CD4-positive, alpha-beta T cell treated with Interleukin-1 beta for 1 hour (primary cell): ENCODE measurements at places on chromosomes 12 and 14.

- no peak for DNase-seq
Observed at GRCh38 chr12:10456856-10457255, 3.7 kb upstream of the KLRC1 start.

- no peak for DNase-seq
Observed at GRCh38 chr12:132064631-132065030, 79.5 kb downstream of the DDX51 start.

GRCh38 chr12:131536337-131536736 lies 174.6 kb upstream of the SFSWAP start:
- peak; percentile 18 for DNase-seq

DNA sequence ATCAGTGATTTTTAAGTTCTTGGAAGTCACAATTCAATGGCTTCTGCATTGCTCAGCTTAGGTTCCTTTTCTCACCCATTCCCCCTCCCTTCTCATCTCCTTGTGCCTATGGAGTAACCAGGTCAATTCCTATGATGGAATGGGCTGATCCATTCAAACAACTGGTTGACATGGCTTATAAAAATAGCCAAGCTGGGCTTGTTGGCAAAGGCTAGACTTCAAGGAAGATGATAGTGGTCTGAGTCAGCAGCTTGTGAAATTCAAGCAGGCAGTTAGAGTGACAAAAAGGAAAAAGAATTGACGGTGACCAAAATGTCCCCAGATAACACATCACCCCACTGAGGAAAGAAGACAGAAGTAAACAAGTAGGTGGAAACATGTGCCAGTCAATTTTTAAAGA lies 119.9 kb upstream of the PCED1B start:
- no peak for DNase-seq

DNA sequence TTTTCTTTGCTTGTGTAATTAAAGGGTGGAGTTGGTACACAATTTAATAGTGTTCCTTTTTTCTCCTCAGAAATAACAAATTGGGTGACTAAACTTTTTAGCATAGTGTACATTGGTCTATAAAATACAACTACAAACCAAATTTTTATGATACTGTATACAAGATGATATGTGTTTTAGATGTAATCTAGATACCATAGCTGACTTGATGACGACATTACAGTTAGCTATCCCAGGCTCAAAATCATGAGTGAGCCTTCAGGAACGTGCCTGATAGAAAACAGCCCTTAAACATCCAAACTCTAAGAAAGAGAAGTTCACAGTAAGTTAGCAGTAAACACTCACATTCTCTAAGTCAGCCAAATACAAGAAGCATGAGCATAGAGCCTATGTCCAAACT lies 99.0 kb upstream of the SSTR1 start:
- DNase-seq = no peak

- no peak for DNase-seq
Observed at GRCh38 chr14:89493877-89494634, 77.0 kb upstream of the FOXN3 start.

DNA sequence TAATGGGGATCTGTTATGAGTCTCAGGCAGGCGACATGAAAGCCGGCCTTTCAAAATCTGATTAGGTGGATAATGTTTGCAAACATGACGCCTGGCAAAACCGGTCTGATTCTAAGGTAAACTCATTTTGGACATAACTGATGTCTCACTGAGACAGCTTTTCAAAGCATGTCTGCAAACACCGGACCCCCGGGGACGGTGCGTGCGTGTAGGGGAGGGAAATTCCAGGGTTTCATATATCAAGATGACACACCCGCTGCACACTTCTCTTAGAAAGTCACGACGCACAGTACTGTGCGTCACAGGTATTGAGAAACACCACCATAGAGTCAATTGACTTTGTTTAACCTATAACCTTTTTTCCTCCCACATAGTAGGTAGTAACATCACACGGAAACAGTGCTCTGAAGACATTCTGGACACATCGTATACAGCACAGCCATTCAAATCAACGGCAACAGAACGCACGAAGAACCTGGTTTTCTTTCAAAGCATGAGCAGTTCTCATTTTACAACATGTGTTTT lies 43.9 kb upstream of the TESC start:
- DNase-seq = no peak

DNA sequence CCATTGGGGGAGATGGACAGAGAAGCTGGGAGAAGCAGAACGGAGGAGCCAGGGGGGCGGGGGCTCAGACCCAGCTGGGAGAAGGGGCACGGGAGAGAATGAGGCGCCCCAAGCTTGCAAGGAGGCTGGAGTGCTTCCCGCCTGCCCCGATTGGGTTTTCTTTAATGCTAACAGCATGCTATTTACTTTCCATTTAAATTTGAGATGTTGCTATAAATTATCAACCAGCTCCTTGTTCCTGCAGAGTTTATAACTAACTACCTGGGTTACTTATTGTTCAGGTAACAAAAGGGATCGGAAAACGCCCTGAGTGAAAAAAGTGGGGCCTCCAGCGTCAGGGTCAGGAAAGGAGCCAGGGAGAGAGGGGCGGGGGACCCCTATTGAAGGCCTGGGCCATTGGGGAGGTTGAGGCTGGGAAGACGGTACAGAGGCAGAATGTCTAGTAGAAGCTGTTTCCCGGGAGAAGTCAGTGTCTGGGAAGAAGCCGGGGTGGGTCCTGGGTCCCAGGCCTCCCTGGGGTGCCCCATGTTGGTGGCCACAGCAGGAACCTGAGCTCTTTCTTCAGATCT lies 2.5 kb downstream of the HNF1A start:
- no peak for DNase-seq

DNA sequence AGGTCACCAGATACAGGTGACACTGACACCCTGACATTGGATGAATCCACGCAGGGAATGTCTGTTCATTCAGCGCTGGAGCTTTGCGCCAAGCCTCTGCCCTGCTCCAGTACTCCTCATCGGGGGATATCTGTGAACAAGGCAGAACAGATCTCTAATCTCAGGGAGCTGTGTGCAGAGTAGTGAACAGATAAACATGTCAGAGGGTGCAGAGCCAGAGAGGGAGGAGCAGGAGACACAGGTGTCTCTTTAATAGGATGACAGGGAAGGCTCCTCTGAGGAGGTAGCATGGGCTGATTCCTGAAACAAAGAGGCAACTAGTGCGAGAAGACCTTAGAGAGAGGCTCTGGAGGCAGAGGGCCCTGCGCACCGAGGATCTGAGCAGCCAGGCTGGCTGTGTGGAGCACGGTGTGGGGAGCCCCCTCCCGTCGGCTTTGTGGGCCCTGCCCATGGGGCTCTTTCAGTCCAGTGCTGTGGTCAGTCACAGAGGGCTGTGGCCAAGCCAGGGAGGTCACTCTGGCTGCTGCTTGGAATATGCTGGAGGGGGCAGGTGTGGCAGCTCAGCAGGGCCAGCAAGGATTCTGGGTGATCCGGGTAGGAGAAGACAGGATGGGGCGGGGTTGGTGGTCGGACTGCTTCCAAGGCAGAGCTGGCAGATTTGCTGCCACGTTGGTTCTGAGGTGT lies 55.6 kb downstream of the TECPR2 start:
- no peak for DNase-seq
